ENCODE measurements at places on chromosomes 11 and 22.
A peak's percentile ranks its signal among the peaks of the same experiment; 100 is the strongest.

DNA sequence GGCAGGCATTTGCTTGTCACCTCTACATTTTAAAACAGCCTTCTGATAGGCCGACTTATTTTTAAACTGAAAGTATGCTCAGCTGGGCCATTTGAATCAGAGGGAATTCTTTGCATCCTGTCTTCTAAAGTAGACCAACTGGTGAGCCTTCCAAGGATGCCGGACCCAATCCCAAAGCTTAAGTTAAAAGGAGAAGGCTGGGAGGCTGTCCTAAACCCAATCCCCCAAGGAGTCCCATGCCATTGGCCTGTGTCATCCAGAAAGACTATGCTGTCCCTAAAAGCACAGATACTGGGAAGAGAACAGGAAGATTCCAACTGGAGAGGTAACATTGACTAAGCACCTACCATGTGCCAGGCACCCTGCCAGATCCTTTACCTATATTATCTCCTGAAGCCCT, 18.0 kb downstream of the TENM4 start:
- no peak for DNase-seq

- DNase-seq: no peak
These were observed 49.3 kb downstream of the CABIN1 start for GRCh38 chr22:24060375-24060788.

GRCh38 chr22:44191036-44191454, 10.3 kb downstream of the PARVG start:
- DNase-seq: peak; percentile 57

- DNase-seq: no peak
These were observed 92.9 kb upstream of the SLC22A12 start for GRCh38 chr11:64498136-64498535.

- no peak for DNase-seq
These were observed 123.7 kb downstream of the CASP12 start for GRCh38 chr11:104774578-104774977.

GRCh38 chr22:26023104-26023775, 146.0 kb upstream of the SEZ6L start:
- DNase-seq: no peak

- DNase-seq: no peak
These were observed 40.7 kb downstream of the MOB2 start for GRCh38 chr11:1445741-1446445.

GRCh38 chr22:37260901-37261336, 16.9 kb upstream of the RAC2 start:
- DNase-seq: peak; percentile 73

- peak; percentile 49 for DNase-seq
These were observed 14.5 kb upstream of the DGKZ start for GRCh38 chr11:46332568-46333393.

DNA sequence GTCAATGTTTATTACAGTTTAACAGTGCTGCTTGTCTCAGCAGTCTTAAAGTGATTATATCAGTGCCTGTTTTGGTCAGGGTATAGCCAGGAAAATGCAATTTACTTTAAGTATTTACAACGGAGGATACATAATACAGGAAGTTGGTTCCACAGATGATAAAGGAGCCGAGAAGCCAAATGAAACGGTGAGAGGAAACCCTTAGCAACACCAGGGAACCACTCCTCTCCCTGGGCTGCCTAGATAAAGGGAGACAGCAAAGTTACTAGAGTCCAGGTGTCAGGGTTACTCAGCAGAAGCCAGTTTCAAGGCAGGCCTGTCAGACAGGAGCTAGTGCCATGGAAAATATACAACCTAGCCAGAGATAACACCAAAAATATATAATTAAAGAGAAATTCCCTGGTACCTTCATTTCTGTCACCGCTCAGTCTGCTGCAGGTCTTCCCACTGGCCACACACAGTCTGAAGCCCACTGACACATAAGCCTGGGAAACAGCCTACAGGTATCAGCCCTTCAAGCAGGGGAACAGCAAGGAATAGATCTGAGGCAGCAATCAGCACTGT, 55.5 kb downstream of the FAM76B start:
- DNase-seq: no peak

DNA sequence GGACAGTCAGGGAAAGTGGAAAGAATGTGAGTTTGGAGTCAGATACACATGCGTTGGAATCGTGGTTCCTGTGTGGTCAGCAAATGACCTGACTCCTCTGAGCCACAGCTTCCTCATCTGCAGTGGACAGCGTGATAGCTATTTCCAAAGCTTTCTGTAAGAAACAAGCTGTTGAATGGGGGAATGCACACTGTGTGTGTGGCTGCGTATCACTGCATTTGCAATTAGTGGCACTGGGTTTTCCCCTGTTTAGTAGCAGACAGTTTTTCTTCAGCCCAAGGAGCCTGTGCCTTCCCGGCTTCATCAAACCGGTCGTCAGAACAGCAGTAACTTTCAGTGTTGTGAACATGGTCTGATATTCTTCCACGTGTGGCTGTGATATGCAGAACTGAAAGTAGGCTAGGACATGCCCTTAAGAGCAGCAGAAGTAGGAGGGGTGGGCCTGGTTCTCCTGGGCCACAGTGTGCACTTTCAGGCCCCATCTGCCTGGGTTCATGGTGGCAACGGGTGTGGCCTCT, 121.5 kb downstream of the RRAS2 start:
- DNase-seq: peak; percentile 68

GRCh38 chr11:115964091-115964490, 459.9 kb upstream of the CADM1 start:
- no peak for DNase-seq

DNA sequence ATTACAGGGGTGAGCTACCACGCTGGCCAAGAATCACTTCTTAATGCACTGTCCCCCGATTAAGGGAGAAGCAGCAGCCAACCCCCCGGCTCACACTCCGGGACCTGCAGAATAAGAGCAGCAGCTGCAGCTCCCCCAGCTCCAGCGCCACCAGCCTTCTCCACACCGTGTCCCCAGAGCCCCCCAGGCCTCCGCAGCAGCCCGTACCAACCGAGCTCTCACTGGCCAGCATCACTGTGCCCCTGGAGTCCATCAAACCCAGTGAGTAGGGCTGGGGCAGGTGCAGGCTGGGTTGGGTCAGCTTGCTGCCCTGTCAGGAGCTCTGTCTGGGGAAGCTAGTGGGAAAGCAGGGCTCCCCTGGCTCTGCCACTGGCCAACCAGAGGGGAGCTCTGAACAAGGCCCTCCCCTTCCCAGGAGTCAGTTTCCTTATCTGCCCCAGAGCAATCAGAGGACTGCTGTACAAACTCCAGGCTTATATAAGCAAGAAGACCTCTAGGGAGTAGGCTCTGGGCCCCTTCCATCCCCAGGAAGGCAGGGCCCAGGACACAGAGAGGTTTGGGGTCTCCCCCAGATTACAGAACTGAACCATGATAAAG, 8.5 kb upstream of the SH3BP1 start:
- no peak for DNase-seq

- no peak for DNase-seq
These were observed 26.3 kb upstream of the GNB1L start for GRCh38 chr22:19880786-19881569.

DNA sequence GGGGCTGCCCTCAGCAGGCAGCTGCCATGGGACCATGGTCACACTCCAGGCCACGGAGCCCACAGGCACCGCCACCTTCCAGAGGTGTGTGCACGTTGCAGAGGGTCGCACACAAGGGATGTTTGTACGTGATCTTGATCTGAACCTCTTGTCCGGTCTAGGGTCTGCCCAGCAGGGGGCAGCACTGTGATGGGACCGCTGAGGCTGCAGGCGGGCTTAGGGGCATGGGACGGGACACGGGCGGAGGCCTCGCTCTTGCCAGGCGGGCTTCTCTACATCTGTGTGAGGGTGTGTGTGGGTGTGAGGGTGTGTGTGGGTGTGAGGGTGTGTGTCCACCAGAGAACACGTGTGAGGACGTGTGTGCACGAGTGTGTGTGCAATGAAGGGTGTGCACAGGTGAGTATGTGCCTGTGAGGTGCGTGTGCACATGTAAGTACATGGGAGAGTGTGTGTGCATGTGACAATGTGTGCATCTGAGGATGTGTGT, 52.4 kb downstream of the CACNA1I start:
- DNase-seq: peak; percentile 71

- DNase-seq: no peak
These were observed 2.8 kb downstream of the CREBZF start for GRCh38 chr11:85661972-85662664.

DNA sequence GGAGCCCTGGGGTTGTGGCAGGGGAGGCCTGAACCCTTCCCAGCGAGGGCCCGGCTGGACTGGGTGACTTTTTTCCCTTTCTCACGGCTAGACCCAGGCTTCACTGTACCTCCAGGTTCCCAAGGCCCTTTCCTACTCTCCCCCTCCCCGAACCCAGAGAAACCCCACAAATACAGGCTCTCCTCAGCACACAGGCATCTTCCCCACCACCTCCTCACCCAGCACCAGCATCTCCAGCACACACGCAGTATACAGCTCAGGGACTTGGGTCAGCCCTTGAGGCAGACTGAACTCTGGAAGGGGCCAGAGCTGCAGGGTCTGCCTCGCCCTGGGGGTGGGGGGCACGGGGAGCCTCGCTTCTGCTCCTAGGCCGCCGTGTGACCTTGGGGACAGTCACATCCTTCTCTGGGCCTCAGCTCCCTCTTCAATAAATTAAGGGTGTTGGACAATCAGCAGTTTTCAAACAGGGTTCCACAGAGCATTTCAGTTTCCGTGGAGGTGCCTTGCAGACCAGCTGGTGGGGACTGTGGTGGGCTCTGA, 4.5 kb downstream of the TMPRSS13 start:
- DNase-seq: no peak

- DNase-seq: no peak
These were observed 98.8 kb upstream of the CD82 start for GRCh38 chr11:44466531-44467205.

GRCh38 chr11:2319791-2320472, 18.1 kb downstream of the TSPAN32 start:
- no peak for DNase-seq

DNA sequence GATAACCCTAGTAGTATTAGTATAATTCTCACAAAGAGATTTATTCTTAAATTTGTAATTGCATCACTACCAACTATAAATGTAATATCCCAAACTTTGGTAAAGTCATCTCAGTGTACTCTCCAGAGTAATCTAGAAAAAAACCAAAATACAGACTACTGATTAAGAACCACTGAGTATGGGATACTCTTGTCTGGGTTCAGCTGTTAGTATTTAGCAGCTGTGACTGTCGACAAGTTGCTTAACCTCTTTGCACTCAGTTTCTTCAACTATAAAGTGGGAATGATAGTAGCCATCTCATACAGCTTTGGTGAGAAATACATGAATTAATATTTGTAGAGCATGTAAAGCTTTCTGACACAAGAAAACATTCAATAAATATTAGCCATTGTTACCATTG, 35.3 kb downstream of the C11orf65 start:
- no peak for DNase-seq

- no peak for DNase-seq
These were observed 58.2 kb downstream of the MORC2 start for GRCh38 chr22:30910358-30910757.

- DNase-seq: no peak
These were observed 10.5 kb downstream of the SLC22A9 start for GRCh38 chr11:63380130-63380529.

DNA sequence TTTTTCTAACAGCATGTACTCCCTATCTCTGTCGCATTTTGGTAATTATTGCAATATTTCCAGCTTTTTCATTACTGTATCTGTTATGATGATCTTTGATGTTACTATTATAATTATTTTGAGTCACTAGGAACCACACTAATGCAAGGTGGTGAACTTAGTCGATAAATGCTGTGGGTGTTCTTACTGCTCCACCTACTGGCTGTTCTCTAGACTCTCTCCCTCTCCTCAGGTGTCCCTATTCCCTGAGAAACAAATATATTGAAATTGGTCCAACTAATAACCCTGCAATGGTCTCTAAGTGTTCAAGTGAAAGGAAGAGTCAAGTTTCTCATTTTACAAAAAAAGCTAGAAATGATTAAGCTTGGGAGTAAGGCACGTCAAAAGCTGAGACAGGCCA, 10.5 kb downstream of the ARL14EP start:
- DNase-seq: no peak

- DNase-seq: no peak
These were observed 25.1 kb downstream of the ADAMTS8 start for GRCh38 chr11:130403271-130403804.

GRCh38 chr22:37802310-37803194, 5.2 kb upstream of the GCAT start:
- DNase-seq: peak; percentile 62

- no peak for DNase-seq
These were observed 142.0 kb downstream of the TRIM29 start for GRCh38 chr11:119995730-119996491.

GRCh38 chr22:37032134-37032534, 12.6 kb downstream of the MPST start:
- no peak for DNase-seq

- no peak for DNase-seq
These were observed 29.1 kb upstream of the TP53I11 start for GRCh38 chr11:44979543-44980399.

- DNase-seq: no peak
These were observed 38.1 kb upstream of the CALCB start for GRCh38 chr11:15035283-15035682.

GRCh38 chr11:26037716-26038115, 294.2 kb upstream of the ANO3 start:
- no peak for DNase-seq

- no peak for DNase-seq
These were observed 8.5 kb upstream of the CYTH4 start for GRCh38 chr22:37273846-37274225.

DNA sequence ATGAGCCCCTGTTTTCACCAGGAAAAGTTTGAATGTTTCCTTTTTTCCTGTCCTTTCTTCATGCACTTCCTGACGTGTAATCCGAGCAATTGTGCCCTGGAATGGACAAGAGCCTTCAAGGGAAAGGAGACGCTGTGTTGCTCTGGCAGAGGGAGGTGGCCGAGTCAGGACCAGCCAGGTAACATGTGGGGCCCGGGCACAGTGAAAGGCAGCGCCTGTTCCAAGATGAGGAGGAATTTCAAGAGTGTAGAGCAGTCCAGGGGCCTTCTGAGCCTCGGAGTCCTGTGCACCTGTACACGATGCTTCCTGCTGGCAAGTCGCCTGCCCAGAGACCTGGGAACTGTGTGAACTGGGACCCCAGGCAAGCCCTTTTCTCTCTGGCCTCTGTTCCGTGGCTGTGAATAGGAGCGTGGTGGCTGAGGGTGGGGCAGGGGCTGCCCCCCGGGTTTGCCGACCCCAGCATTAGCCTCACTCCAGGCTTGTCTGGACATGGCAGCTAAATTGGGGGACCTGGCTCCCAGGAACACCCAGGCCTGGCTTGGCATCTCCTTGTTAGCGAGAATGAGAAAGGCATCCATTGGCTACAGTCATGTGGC, 92.0 kb downstream of the MYEOV start:
- DNase-seq: no peak

- DNase-seq: no peak
These were observed 101.3 kb upstream of the GAL start for GRCh38 chr11:68583041-68583446.

DNA sequence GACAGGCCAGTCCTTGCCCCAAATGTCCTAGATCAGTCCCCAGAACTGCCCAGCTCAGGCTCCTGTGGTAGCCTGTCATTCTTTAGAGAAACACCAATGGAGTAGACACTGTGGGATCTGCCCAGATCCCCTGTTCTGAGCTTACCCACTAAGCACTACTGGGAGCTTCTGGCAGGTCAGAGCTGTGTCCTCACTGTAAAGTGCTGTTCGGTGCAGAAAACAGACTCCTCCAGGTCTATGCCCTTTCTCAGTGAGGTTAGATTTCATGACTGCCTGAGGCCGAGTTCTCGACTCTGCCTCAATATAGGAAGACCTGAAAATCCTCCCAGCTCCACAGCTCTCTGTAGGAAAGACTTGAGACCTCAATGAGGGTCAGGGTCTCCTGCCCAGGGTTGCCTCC, 67.5 kb upstream of the IGLL5 start:
- no peak for DNase-seq
